A549 treated with CORT108297 at 1 μM for 4 hours (cell line): ENCODE measurements at places on chromosomes 2 and 18. TPM values are rescaled to one million over a fixed set of nuclear protein-coding genes. Genes with fewer than 3 reads are reported as not detected.

Gene ABI2
- 43.5 to 64.5 TPM (median 61.4 TPM) in 5 replicates for total RNA-seq

Gene ALPG
- 0.12 to 0.22 TPM (median 0.16 TPM) in 5 replicates for total RNA-seq

Gene ITGA4
- total RNA-seq, result 1.1 to 2.4 TPM (median 2.0 TPM) in 5 replicates

Gene NEU4
- 0.07 to 0.41 TPM (median 0.24 TPM) in 5 replicates for total RNA-seq

Gene NEB
- 0.12 to 0.70 TPM (median 0.22 TPM) in 5 replicates for total RNA-seq

Gene CCDC85A
- total RNA-seq, result 0.08 to 0.20 TPM (median 0.16 TPM) in 5 replicates

Gene SALL3
- not detected in 5 replicates for total RNA-seq

Gene DNAJC5G
- not detected in 5 replicates for total RNA-seq

Gene KIAA2012
- total RNA-seq, result not detected in 5 replicates

Gene EMILIN2
- 8.3 to 13.6 TPM (median 11.9 TPM) in 5 replicates for total RNA-seq

Gene NR4A2
- total RNA-seq, result 1.7 to 3.3 TPM (median 2.8 TPM) in 5 replicates

Gene TRIM43
- total RNA-seq, result 0.07 TPM in 1 of 5 replicates, not detected in the others

Gene PARD3B
- 0.77 to 1.1 TPM (median 0.93 TPM) in 5 replicates for total RNA-seq

Gene GRB14
- 5.0 to 6.5 TPM (median 5.7 TPM) in 5 replicates for total RNA-seq

Gene MC5R
- total RNA-seq, result 0.06 TPM in 1 of 5 replicates, not detected in the others

Gene ALK
- not detected in 5 replicates for total RNA-seq

Gene INO80D
- 1.5 to 1.9 TPM (median 1.6 TPM) in 5 replicates for total RNA-seq

Gene FIGN
- total RNA-seq, result 1.7 to 2.7 TPM (median 2.2 TPM) in 5 replicates

Gene PRKAG3
- total RNA-seq, result not detected in 5 replicates

Gene POTEJ
- total RNA-seq, result not detected in 5 replicates

Gene HOXD10
- total RNA-seq, result 5.3 to 7.2 TPM (median 6.8 TPM) in 5 replicates

Gene NFATC1
- 4.8 to 7.1 TPM (median 6.0 TPM) in 5 replicates for total RNA-seq
